ENCODE measurements at places on chromosomes 2 and 18. TPM values are rescaled to one million over a fixed set of nuclear protein-coding genes. Genes with fewer than 3 reads are reported as not detected.

SNED1 gene
- 5.8 TPM for total RNA-seq

DNA sequence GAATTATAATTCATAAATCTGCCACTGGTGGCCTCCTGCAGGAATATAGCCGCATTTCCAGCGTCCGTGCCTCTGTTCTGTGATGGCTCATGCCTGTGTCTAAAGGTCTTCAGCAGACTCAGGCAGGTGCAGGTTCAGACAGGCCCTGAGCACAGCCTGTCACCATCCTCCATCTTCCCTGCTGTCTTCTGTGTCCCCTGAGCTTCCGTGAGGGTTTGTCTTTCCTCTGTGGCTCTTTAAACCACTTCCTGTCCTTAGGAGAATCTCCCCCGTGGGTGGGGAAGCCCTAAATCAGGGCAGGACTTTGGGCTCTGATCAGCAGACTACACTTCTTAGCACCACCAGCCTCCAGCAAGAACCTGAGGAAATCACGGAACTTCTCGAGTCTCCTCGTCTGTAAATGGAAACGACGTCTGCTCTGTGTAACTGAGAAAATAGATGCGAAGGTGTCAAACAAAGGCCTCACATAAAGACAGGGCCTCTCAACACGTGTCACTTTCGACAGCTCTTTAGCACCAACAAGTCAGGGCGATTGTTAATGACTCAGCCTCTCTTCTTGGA lies 24.1 kb upstream of the NFATC1 start:
- H3K4me1 ChIP-seq = no peaks in the 10 kb centered on the region
- H3K27me3 ChIP-seq = no peaks in the 10 kb centered on the region
- DNase-seq = no peak
- no peak overlapping the region for H3K4me3 ChIP-seq
- H3K27ac ChIP-seq = no peak overlapping the region
- peaks cover 42% of the 10 kb centered on the region for H3K36me3 ChIP-seq

DNA sequence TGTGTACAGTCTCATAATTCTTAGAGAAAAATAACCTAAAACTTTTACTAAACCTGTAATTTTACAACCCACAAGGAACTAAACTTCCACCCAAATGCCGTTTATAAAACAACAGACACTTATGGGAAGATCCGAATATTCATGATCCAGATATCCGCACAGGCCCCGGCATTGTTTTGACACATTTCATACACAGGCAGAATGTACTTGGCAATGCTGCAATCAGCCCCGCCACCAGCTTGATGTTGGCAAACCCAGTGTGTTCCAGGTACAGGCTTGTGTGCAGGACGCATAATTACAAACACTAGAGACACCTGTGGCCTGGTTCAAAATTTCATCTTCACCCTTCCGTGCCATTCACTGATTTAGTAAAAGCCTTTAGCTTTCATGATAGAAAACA lies 393.0 kb upstream of the SALL3 start:
- peaks cover 12% of the 10 kb centered on the region for H3K4me1 ChIP-seq
- no peaks in the 10 kb centered on the region for H3K27me3 ChIP-seq
- no peak for DNase-seq
- H3K36me3 ChIP-seq = no peaks in the 10 kb centered on the region
- no peak overlapping the region for H3K4me3 ChIP-seq

GRCh38 chr2:240255811-240256703 lies 115.6 kb upstream of the OTOS start:
- H3K27me3 ChIP-seq = no peaks in the 10 kb centered on the region
- H3K4me1 ChIP-seq = peaks cover 13% of the 10 kb centered on the region
- no peaks in the 10 kb centered on the region for H3K36me3 ChIP-seq
- H3K27ac ChIP-seq = no peak overlapping the region

- DNase-seq = no peak
- H3K36me3 ChIP-seq = no peaks in the 10 kb centered on the region
- H3K27ac ChIP-seq = no peak overlapping the region
These were observed 45.1 kb upstream of the TBR1 start for GRCh38 chr2:161370981-161371380.

- H3K4me3 ChIP-seq = no peak overlapping the region
- H3K27me3 ChIP-seq = no peaks in the 10 kb centered on the region
- peaks cover 9% of the 10 kb centered on the region for H3K4me1 ChIP-seq
- DNase-seq = no peak
- no peak overlapping the region for H3K27ac ChIP-seq
These were observed 129.4 kb downstream of the TCF4 start for GRCh38 chr18:55458456-55459203.

DNA sequence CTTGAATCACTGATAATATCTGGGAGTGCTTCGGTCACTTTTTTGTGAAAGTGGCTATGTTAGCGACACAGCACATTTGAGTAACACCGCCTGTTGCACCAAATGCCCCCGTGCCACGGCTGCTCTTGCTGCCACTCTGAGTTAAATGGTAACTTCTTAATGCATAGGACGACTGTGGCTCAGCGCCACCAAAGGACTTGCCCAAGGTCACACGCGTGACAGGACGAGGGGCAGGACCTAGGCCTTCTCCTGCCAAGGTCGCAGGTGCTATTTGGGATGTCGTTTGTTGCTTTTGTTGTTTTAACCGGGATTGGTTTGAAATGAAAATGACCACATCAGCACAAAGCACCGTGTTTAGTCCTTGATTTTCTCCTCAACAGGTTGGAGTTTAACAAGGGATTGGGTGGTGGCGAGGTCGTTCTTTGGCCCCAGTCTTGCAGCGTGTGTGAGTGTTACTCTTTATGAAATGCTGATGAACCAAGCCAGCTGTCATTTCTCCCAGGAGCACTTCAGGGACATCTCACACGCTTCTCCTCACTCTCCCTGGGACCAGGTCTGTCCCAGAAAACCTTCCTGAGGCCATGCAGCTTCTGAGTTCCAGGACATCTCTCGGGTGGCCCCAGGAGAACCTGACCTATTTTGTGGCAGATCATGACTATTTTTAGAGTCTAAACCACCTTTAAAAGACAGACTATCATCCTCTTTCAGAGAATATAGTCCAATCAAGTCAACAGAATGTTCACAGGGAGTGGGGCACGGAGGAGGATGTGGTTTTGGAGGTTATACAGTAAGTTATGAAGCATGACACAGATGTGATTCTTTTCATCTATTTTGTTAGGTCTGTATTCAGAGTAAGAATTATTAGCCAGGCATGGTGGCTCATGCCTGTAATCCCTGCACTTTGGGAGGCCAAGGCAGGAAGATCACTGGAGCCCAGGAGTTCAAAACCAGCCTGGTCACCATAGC lies 49.9 kb downstream of the MTCL1 start:
- no peak overlapping the region for H3K4me3 ChIP-seq
- H3K4me1 ChIP-seq = peaks cover 7% of the 10 kb centered on the region
- DNase-seq = no peak
- no peaks in the 10 kb centered on the region for H3K27me3 ChIP-seq
- H3K36me3 ChIP-seq = no peaks in the 10 kb centered on the region
- H3K27ac ChIP-seq = no peak overlapping the region

GRCh38 chr2:229805559-229805958 lies 91.2 kb upstream of the DNER start:
- H3K27ac ChIP-seq = no peak overlapping the region
- H3K36me3 ChIP-seq = peaks cover 21% of the 10 kb centered on the region
- DNase-seq = no peak
- peaks cover 7% of the 10 kb centered on the region for H3K4me1 ChIP-seq
